ENCODE measurements at places on chromosomes 5 and 9.

- no peak for DNase-seq
Observed at GRCh38 chr5:146027751-146028150, 77.6 kb downstream of the PLAC8L1 start.

- DNase-seq, result no peak
Observed at GRCh38 chr5:67160272-67160671, 36.3 kb downstream of the CD180 start.

DNA sequence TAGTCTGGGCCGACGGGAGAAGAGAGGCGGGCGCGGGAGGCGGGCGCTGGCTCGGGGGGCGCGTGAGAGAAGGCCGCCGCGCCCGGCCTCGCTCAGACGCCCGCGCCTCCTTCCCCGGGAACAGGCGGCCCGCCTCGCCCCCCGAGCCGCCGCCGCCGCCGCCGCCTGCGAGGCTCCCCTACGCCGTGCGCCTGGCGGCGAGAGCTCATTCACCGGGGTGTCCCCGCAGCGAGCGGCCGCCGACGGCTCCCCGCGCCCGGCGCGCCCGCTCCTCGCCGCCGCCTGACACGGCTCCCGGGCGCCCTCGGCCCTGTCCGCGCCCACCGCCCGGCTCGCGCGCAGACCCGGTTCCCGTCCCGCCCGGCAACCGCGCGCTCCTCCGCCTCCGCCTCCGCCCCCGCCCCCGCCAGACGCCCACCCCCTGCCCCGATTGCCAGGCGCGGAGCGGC lies at the start of gene GNAQ:
GNAQ (minus strand) TSS at position 368 of the 449 bp plus-strand sequence. CDS start 576 bp downstream, outside the sequence.
- no peak for DNase-seq

- peak; percentile 68 for DNase-seq
Observed at GRCh38 chr9:76374783-76375559, 19.3 kb downstream of the RFK start.

GRCh38 chr9:133406480-133407307 lies 11.1 kb downstream of the REXO4 start:
- DNase-seq, result peak; percentile 25

DNA sequence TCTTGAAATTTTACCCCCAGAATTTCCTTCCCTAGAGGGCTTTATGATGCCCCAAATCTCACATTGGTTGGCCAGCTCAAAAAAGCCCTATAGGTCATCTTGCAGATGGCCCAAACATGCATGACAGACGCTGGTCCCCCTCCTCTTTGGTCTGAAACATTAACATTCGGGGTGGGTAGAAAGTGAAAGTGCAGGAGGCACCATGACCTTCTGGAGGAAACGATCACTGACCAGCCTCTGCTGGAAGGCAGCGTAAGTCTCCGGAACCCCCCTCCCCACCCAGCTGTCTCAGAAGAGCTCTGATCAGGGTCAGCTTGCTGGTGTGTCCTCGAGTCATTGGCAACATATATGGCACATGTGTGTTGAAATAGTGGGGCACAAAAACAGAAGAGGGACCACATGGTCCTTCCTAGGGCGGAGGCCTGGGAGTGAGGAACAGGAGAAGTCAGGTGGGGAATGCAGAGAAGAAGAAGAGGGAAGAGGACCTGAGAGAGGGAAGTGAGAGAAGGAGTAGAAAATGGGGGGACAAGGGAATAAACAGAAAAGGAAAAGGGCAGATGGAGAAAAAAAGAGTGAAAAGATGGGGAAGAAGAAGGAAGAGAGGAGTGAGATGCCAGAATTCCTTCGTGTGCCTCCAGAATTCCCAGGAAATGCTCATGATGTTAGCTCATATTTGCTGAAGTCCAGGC lies 46.2 kb downstream of the IL31RA start:
- DNase-seq, result no peak

GRCh38 chr5:157540124-157540523 lies 35.5 kb downstream of the ADAM19 start:
- no peak for DNase-seq

DNA sequence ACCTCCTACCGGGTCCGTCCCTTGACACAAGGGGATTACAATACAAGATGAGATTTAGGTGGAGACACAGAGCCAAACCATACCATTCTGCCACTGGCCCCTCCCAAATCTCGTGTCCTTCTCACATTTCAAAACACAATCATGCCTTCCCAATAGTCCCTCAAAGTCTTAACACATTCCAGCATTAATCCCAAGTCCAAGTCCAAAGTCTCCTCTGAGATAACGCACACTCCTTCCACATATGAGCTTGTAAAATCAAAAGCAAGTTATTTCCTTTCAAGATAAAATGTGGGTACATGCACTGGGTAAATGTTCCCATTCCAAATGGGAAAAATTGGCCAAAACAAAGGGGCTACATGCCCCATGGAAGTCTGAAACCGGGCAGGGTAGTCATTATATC lies 463.9 kb upstream of the CDH9 start:
- no peak for DNase-seq

DNA sequence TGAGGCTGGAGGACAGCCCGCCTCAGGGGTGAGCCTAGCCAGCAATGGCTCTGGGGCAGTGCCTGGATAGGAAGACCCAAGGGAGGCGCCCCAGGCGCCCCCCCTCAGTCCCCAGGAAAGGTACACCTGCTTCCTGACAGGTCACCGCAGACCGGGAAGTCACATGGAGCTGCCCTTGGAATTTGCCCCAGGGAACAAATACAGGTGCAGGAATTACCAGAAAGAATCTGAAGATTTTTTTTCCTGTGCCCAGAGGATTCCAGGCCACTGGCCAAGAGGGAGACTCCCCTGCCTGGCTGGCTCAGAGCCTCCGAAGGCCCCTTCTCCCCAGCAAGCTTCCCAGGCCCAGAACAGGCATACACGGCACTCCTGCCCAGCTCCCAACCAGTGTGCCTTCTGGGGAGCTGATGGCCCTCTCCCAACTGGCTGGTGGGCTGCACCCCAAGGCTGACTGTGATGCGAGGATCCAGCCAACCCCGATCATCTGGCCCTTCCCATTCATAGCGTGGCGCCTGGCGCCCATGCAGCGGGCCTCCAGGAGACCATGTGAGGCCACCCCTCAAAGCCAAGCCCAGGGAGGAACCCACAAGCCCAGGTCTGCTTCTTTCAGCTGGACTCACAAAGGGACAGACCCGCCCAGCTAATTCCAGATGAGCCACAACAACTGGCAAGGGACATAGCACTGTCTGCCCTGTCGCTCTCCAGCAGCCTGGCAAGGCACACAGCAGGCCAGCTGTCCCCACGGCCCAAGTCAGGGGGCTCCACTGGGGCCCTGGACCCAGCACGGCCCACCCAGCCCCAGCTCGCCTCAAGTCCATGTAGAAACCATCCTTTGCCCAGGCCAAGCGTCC lies 2.3 kb downstream of the TPRN start:
- no peak for DNase-seq

- peak; percentile 64 for DNase-seq
Observed at GRCh38 chr5:108801776-108802175, 54.1 kb downstream of the FER start.

DNA sequence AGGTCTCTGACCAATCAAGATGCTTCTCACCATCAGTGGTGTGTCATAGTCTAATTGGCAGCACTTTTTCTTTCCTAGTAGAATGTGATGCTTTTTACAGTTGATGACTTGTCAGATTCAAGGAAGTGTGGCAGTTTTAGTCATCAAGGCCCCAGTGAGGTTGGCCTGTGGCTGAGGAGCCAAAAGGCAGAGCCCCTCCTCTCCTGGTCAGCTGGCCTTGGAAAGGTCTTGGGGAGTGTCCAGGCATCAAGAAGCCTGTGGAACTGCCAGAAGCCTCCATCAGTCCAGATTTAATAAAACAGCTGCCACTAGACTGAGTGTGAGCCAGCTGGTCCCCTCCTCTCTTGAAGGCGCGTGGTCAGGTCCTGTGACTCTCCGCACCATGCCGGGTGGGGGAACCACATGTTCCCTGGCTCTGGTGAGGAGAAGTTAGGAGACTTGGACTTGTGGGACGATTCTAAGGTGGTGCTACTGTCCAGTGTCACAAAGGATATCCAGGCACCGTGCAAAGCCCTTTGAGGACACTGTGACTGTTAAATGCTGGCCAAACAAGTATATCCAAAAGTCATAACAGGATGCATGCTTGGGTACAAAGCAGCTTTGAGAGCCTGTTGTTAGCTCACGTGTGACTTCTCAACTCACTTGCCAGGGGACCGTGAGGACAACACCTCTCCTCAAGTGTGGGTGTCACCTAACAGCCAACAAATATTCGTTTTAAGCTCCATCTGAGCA lies 6.1 kb upstream of the ANGPTL2 start:
- DNase-seq, result no peak

GRCh38 chr9:84206801-84207370 lies 133.7 kb downstream of the SLC28A3 start:
- no peak for DNase-seq

DNA sequence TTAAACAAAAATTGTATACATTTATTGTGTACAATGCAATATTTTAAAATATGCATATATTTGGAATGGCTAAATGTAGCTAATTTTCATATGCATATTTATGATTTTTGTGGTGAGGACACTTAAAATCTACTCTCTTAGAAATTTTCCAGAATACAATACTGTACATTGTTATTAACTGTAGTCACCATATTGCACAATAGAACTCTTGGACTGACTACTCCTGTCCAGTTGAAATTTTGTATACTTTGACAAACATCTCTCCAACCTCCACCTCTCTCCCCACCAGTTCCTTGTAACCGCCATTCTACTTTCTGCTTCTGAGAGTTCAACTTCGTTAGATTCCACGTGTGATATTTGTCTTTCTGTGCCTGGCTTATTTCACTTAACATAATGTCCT lies 49.2 kb upstream of the TAF11L2 start:
- no peak for DNase-seq

- DNase-seq, result no peak
Observed at GRCh38 chr5:141363952-141364660, at the start of gene PCDHGA5. TSS of gene PCDHGA5 (plus strand) at chr5:141364162. CDS start at chr5:141364331, 169 bp downstream.

GRCh38 chr9:70656281-70656680 lies 241.8 kb upstream of the KLF9 start:
- DNase-seq, result no peak

GRCh38 chr5:9168791-9169556 lies 376.9 kb downstream of the SEMA5A start:
- no peak for DNase-seq

GRCh38 chr5:102901424-102902134 lies 146.5 kb downstream of the PAM start:
- no peak for DNase-seq

DNA sequence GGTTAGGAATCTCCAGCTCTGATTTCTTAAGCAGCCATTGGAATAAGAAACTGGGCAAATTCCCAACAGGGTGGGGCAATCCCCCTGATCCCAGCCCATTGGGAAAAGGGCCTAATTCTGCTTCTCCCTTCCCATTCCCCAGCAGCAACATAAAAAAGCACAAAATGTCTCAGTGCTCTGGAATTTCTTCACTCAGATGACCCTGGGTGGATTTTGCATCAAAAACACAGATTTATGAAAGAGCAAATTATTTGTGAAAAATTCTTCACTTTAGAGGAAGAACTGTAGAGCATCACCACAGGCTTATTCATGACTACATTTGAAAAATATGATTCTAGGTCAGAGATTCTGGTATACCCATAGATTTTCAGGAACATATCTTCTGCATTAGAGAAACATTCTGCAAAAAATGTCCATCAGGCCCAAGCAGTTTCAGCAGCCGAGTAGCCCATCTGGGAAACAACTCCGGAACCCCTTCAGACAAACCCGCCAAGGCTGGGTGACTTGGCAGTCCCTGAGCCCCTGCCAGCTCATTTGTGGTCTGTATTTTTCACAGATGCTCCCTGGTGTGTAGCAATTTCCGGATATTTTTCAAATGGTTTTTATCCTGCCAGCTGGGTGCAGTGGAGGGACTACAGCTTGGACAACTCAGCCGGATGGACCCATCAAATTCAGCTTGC lies 102.1 kb upstream of the RANBP3L start:
- peak; percentile 52 for DNase-seq

DNA sequence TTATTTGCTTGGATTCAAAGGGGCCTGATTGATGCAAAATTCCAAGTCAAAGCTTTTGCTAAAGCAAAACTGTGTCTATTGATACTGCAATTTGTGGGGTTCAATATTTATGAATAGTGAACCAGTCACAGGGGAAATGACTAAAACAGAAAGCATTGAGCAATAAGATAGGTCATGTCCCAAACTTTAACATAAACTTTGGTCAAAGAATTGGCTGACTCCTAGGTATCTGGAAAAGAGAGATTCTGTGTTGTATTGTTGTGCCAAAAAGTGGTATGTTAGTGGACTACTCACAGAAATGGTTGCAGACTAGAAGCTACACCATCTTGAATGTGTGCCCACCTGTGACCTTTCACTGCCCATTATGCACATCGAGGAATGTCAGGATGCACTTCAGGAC lies 585.5 kb upstream of the RGMB start:
- DNase-seq, result no peak

Measured in AG09319 (cell line).